GM12878 (cell line): ENCODE measurements at places on chromosomes 7 and 10. TPM values are rescaled to one million over a fixed set of nuclear protein-coding genes. Genes with fewer than 3 reads are reported as not detected.

- no peaks in the 10 kb centered on the region for H3K27me3 ChIP-seq
- no peak overlapping the region for H3K4me3 ChIP-seq
- H3K4me1 ChIP-seq, result no peaks in the 10 kb centered on the region; the same call in 1 of the 2 replicates
- H3K36me3 ChIP-seq, result no peaks in the 10 kb centered on the region
- H3K27ac ChIP-seq, result no peak overlapping the region
- DNase-seq, result no peak
These were observed 462.1 kb upstream of the GALNT17 start for GRCh38 chr7:70669854-70670253.

- DNase-seq, result no peak
- H3K4me1 ChIP-seq, result no peaks in the 10 kb centered on the region
- no peak overlapping the region for H3K27ac ChIP-seq
- H3K4me3 ChIP-seq, result no peak overlapping the region
- H3K27me3 ChIP-seq, result no peaks in the 10 kb centered on the region
- no peaks in the 10 kb centered on the region for H3K36me3 ChIP-seq
These were observed 33.7 kb upstream of the CSTF2T start for GRCh38 chr10:51733057-51733456.

- no peaks in the 10 kb centered on the region for H3K4me1 ChIP-seq
- DNase-seq, result no peak
- no peak overlapping the region for H3K4me3 ChIP-seq
These were observed 232.7 kb upstream of the TAC1 start for GRCh38 chr7:97499204-97499603.

GRCh38 chr10:97904576-97904975, 54.9 kb downstream of the GOLGA7B start:
- peaks cover 14% of the 10 kb centered on the region for H3K27me3 ChIP-seq
- H3K4me3 ChIP-seq, result no peak overlapping the region
- no peaks in the 10 kb centered on the region for H3K4me1 ChIP-seq
- no peak for DNase-seq
- H3K27ac ChIP-seq, result no peak overlapping the region

GRCh38 chr10:61991166-61991565, 89.7 kb downstream of the ARID5B start:
- H3K4me3 ChIP-seq, result no peak overlapping the region
- no peak overlapping the region for H3K27ac ChIP-seq
- peaks cover 51% of the 10 kb centered on the region for H3K4me1 ChIP-seq
- DNase-seq, result no peak
- no peaks in the 10 kb centered on the region for H3K36me3 ChIP-seq

METTL27 gene
- 0.80 and 1.7 TPM in 2 replicates for total RNA-seq

NODAL gene
- 0.11 TPM in 1 of 2 replicates, not detected in the other for total RNA-seq
